Left cardiac atrium (tissue), 4 donors: ENCODE measurements at places on chromosomes 4 and X.

GRCh38 chr4:56038487-56039162 lies 89.9 kb downstream of the CEP135 start:
- DNase-seq = no peak

DNA sequence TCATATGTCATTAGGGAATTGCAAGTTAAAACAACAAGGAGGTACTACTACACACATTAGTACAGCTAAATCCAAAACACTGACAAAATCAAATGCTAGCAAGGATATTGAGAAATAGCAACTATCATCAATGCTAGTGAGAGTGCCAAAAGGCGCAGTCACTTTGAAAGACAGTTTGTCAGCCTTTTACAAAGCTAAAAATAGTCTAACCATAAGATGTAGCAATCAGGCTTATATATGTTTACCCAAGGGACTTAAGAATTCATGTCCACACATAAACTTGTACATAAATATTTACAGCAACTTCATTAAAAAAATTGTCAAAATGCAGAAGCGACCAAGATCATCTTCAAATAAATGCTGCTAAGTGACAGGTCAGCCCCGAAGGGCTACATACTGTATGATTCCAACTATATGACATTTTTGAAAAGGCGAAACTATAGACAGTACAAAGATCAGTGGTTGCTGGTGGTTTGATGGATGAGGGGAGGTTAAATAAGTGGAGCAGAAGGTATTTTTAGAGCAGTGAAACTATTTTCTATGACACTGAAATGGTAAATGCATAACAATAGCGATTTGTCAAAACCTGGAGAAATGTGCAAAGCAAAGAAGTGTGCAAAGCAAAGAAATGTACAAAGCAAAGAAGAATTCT lies 704.8 kb downstream of the ARAP2 start:
- DNase-seq = no peak

DNA sequence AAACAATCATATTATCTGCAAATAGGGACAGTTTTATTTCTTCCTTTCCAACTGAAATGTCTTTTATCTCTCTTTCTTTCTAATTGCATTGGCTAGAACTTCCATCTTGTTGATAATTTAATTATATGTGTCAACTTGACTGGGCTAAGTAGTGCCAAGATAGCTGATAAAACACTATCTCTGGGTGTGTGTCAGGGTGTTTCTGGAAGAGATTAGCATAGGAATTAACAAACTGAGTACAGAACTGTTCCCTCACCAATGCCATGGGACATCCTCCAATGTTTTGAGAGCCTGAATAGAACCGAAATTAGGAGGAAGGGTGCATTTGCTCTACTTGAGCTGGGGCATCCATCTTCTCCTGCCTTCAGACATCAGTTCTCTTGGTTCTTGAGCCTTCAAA lies 1027.2 kb downstream of the FAT4 start:
- no peak for DNase-seq

GRCh38 chrX:3161681-3162080 lies 120.4 kb downstream of the ARSF start:
- DNase-seq = no peak

DNA sequence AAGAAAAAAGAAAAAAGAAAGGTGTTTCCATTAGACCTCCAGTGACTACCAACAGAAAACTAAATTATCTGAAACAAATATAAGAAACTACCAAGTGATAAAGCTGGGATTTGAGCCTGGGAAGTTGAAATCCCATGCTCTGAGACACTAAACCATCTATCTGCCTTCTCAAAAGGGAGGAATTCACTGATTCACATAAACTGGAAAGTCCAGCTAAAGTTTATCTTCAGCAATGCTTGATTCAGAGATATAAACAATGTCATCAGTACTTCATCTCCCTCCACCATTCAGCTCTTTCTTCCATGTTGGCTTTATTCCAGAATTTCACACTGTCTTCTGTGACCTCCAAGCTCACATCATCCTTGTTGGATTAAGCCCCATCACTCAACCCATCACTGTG lies 96.3 kb downstream of the IQCM start:
- DNase-seq = no peak

- no peak for DNase-seq
Observed at GRCh38 chr4:38717604-38718003, 53.6 kb downstream of the KLF3 start.

DNA sequence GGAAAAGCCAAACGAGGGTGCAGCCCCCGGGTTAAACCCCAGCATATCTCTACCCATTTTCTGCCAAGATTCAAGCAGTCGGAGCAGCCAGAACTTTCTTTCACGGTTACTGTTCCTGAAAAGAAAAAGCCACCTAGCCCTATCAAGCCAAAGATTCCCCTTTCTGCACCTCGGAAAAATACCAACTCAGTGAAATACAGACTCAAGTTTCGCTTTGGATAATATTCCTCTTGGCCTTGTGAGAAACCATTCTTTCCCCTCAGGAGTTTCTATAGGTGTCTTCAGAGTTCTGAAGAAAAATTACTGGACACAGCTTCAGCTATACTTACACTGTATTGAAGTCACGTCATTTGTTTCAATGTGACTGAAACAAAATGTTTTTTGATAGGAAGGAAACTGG lies 20.0 kb downstream of the FGF5 start:
- no peak for DNase-seq

DNA sequence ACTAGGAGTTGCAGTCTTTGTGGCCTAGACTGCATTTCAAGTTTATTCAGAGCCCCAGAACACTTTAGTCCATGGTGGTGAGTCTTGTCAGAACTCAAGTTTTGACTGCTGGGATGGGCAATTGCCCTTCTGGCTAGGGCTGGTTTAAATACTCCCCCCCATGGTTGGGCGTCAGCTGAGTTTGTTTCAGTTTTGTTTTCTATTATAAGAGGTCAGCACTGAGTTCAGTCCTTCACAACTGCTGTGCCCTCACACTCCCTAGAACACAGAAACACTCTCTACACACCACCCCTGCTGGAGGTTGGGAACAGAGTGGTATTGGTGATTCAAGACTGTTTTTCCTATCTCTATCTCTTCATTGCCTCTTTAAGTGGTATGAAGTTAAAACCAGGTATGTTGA lies 217.0 kb downstream of the GUCY2F start:
- DNase-seq = no peak

GRCh38 chr4:47490550-47490949 lies 5.5 kb downstream of the ATP10D start:
- no peak for DNase-seq

DNA sequence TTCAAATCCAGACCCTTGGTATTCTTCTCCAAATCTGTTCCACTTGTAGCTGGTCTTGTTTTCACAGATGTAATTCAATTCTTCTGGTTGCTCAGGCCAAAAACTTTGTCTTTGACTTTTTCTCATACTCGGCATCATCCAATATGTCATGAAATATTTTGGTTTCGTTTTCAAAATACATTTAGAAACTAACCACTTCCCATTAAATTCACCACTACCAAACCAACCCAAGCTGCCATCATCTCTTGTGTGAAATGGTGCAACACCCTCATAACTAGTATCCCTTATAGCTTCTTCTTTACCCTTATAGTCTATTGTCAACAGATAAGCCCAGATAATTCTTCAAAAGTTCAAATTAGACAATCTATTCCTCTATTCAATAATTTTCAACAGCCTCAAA lies 192.1 kb downstream of the PRR32 start:
- no peak for DNase-seq

GRCh38 chrX:149120459-149120858 lies 384.6 kb downstream of the IDS start:
- DNase-seq = no peak

DNA sequence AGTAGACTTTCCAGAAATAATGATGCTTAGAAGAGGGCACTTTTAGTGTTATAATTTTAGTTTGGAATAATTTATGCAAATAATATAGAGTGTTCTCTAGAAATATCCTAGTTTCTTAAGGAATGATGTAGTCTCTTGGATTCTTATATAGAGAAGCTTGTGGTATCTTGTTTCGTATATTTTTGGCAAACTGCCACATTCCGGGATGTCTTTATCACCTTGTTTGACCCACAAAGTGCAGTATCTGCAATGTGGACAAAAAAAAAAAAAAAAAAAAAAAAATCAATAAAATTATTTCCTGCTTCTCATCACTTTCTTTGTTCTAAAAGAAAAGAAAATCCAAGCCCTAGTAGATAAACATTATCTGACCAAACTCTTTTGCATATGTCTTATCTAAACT lies 1577.7 kb upstream of the TENM3 start:
- no peak for DNase-seq

GRCh38 chrX:103398421-103398864 lies 22.1 kb downstream of the BEX3 start:
- no peak for DNase-seq

DNA sequence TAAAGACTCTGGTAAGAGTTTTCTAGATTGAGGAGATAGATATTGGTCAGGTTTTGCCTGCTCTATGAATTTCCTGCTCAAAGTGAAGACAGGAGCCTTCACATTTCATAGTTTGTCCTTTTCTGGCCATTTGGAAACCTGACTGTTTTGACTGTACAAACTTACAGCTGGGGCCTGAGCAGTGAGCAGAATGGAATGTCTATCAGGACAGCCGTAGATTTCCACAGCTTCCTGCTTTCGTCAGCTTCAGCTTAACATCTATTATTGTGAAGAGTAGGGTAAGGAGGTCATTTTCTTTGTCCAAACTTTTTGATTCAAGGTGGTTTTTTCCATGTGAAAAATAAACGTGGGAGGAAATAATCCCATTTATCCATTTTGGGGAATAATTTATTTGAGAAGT lies 124.3 kb upstream of the DIPK2B start:
- no peak for DNase-seq

- no peak for DNase-seq
Observed at GRCh38 chr4:24475756-24476155, 108.6 kb downstream of the DHX15 start.

- no peak for DNase-seq
Observed at GRCh38 chr4:3314706-3315260, 22.0 kb downstream of the RGS12 start.

DNA sequence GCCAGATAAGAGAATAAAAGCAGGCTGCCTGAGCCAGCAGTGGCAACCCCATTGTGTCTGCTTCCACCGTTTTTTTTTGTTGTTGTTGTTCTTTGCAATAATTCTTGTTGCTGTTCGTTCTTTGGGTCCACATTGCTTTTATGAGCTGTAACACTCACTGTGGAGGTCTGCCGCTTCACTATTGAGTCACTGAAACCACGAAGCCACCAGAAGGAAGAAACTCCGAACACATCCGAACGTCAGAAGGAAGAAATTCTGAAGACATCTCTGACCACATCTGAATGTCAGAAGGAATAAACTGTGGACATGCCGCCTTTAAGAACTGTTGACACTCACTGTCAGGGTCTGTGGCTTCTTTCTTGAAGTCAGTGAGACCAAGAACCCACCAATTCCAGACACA lies 110.5 kb downstream of the PCDH18 start:
- no peak for DNase-seq

DNA sequence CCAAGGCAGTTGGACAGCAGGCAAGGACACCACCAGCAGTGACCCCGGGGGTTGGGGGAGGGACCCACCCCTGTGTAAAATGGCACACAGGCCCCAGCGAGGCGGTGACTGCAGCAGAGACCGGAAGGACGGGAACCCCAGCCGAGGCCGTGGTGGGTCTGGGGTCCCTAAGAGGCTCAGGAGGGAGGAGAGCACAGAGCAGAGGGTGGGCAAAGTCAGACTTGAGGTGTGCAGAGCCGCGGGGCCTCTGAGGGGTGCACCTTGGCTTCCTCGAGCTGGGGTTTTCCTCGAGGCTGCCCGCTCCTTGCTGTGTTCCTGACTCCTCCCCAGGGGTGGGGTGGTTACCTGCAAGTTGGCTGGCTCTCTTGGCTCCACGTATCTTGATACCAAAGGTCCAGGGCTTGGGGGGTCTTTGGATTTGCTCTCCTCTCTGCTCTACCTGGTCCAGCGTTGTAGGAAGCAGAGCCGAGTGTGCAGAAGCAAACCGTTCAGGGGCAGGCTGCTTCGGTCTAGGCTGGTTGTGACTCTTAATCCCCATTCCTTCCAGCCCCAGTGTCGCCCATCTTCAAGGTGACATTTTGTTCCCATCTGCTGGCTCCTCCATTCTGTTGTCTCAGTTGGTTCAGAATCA lies 37.9 kb upstream of the SORCS2 start:
- no peak for DNase-seq

DNA sequence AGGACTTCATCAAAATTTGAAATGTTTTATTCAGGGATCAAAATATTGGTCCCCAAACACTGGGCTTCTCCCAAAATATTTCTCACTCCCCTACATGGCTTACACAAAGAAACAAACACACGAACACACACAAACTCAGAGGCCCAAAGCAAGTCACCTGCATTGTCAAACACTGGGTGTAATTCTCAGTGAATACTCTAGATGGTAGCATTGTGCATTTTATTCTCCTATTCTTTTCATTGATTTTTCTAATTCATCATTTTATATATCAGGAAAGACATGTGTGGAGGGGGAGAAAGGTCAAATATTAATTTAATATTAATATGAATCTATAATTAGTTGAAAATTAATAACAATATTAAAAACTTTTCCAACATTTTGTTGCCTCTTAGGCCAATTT lies 72.3 kb upstream of the TNMD start:
- DNase-seq = no peak

DNA sequence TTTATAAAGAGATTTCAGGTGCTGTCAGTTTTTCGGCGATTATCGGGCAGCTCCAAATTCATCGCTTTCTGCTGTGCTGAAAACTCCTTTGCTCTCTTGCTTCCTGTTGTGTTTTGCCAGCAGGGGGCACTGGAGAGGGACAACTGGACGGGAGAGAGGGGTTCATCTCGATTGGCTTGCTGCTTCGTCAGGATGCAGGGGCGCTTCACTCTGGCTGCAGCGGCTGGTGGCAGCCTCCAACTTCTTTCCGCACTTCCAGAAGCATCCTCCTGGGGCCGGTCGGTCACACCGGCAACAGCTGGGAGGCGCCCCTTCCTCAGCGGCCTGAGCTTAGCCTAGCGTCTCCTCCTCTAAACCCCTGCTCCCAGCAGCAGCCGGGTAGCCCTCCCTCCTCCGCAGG lies 29.5 kb downstream of the MSL3 start:
- peak; percentile 60 for DNase-seq

GRCh38 chrX:71131510-71131909 lies 13.1 kb downstream of the MED12 start:
- no peak for DNase-seq

- no peak for DNase-seq
Observed at GRCh38 chrX:47613082-47613481, 6.6 kb downstream of the SYN1 start.

DNA sequence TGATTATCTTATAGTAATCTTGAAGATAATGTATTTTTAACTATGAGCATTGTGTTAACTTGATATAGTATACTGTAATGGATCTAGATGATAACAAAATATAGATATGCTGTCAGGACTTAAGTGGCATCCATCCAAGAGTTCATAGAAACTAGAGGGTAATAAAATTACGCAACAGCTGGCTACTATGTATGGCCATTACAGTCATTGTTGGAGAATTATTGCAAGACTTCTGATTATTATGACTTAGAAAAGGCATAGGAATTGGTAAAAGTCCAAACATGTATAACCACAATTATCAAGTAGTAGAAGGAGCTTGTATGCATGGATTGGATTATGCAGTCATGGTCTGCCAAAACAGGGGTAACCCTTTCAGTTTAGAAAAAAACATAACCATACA lies 9.5 kb downstream of the OGT start:
- no peak for DNase-seq

GRCh38 chr4:126762663-126763247 lies 870.0 kb upstream of the INTU start:
- no peak for DNase-seq
